ENCODE measurements at places on chromosomes 13 and 19.

DNA sequence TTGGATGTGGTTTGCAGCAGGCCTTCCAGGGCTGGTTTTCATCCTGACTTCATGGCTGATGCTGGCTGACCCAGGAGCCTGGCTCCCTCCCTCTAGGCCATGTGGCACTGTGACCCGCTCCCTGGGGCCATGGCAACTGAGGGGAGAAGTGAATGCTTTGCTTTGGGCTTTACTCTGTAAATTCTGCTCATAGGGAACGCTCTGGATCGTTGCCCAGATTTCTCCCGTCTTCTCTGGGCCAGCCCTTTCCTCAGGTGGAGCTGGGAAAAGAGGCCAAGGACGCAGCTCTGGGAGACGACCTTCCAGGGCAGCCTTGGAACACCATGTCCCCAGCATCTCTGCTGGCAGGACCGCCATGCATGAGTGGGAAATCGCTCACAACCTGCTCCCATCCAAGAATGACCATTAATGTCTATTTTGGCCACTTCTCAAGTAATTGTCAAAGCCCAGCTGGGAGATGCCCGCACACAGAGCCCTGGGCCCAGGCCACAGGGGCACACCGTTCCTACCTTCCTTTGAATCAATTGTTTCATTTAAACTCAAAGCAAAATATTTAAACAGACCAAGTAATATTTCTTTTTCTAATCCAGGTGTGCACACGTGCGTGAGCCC, 321.8 kb downstream of the TEX29 start:
- no peak for DNase-seq

DNA sequence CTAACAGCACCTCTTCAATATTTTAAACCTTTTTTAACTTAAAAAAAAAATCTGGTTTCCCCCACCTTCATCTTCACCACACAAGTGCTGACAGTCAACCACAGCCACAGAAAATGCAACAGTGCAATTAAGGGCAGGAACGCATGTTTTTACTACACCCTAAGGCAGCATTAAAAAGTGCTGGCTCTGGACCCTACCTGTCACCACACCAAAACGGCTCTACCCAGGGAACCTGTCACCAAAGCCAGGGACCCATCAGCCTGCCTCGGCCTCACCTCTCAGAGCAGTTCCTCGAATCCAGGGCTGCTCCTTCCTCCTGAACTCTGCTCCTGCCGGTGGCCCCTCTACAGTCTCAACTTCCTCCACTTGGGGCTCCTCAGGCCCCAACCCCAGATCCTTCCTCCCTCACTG, 22.5 kb upstream of the SLC35E1 start:
- DNase-seq, result no peak

GRCh38 chr19:8512115-8512967, 1.6 kb downstream of the ZNF414 start:
- DNase-seq, result no peak

DNA sequence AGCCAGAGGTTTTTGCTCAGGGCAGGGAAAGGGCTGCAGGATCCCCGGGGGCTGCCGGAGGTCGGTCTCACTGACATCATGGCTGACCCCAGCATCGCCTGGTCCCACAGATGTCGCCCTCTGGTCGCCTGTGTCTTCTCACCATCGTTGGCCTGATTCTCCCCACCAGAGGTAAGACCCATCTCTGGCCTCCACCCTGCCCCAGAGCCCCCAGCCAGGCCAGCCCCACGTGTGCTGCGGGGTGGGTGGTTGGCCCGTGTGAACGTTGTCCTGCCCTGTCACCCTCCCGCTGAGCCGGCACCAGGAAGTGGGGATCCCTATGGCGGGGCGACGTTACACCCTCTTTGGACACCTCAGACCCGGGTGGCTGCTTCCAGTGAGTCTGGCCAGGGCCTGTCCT, 906 bp downstream of the FXYD5 start:
- no peak for DNase-seq

GRCh38 chr13:110152351-110152750, 154.6 kb downstream of the COL4A1 start:
- DNase-seq, result no peak

DNA sequence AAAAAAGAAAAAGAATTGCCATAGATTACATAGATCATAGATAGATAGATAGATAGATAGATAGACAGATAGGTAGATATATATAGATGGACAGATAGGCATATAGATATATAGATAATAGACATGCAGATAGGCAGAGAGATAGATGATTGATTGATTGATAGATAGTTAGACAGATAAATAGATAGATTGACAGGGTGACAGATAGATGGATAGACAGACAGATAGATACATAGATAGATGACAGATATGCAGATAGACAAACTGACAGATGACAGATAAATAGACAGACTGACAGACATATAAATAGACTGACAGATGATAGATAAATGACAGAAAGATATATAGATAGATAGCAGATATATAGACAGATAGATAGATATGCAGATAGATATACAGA, 474.0 kb downstream of the IRS2 start:
- DNase-seq, result no peak

Measured in fibroblast of skin of abdomen (primary cell).